ENCODE measurements at places on chromosomes 12 and 14.

GRCh38 chr14:94636744-94637412, 24.7 kb downstream of the SERPINA3 start:
- DNase-seq, result no peak

- DNase-seq, result no peak
These were observed 72.2 kb downstream of the DHRS2 start for GRCh38 chr14:23708343-23708742.

DNA sequence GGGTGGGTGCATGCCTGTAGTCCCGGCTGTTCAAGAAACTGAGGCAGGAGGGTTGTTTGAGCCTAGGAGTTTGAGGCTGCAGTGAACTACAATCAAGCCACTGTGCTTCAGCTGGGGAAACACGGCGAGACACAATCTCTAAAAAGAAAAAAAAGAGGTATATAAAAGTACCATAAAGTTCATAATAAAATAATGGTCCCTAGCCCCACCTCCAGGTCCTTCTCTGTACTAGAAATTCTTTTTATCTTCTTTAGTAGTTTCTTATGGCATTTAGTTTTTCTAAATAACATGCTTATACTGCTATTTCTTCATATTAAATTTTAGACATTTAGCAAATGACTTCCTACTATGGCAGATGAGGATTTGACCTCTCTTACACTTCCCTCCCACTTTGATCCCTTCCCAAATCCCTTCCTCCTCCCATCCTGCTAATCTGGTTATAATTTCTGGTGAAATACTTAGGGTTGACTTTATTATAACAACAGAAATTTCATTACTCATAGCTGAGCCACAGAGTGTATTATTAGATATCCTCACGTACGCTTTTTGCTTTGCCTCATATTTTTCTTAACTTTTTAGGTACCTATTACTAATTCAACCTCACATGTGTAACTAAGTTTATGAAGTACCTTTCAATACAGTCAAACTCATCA, 94.7 kb downstream of the SLC41A2 start:
- no peak for DNase-seq

GRCh38 chr14:55361190-55361589, 50.4 kb downstream of the ATG14 start:
- no peak for DNase-seq

DNA sequence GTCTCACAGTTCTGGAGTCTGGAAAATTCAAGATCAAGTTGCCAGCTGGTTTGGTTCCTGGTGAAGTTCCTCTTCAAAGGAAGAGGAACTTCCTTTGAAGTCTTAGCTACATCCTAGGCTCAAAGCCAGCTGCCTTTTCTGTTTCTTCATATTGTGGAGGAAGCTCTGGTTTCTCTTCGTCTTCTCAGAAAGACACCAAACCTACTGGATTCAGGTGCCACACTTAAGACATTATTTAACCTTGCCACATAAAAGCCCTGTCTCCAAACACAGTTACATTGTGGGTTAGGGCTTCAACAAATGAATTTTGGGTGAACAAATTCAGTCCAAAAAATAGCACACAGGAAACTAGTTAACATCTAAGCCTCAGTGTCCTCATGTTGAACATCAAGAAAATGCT, 1019.8 kb downstream of the GALC start:
- DNase-seq, result no peak

- no peak for DNase-seq
These were observed 760.4 kb upstream of the TBX3 start for GRCh38 chr12:115444346-115444745.
